AG09319 (cell line): ENCODE measurements at places on chromosomes 7 and 10.
A peak's percentile ranks its signal among the peaks of the same experiment; 100 is the strongest.

DNA sequence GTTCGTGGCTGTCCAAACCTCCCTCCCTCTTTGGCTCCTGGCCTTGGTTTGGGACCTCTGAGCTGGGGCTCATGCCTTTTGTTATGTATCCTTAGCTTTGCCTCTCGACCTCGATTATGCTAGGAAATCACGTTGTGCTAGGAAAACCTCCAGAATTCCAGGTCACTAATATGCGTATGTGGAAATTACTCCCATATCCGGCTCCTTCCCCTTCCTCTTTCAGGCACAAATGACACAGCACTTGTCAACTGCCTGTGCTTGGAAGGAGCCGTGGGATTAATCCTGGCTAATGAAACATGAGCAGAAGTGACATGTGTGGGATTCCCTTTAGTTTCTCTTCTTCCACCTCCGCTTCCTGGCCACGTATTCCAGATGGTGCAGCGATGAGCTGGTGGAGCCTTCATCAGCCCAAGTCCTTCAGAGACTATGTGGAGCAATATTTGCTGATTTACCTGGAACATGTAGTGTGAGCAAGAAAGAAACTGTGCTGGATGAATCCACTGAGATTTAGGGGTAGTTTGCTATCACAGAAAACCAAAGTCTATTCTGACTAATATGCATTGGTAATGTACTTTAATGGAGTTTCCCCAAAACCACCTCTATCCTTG lies 149.2 kb downstream of the REEP3 start:
- no peak for DNase-seq

DNA sequence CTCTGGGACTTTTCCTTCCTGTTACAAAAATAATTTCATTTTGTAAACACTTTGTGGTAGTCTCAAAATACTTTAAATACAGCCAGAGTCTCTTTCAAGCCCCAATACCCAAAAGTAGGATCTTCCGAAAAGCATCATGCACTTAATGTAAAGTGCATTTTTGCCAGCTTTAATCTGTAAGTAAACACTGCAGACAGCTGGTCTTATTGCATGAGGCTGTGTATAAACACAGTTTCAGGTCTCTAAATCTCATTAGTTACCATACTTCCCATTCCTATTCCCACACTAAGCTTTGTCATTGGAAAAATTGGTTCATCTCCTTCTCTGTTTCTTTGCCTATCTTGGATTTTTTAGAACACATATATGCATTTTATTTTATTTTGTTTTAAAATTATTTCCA lies 87.6 kb upstream of the GNAI1 start:
- no peak for DNase-seq

DNA sequence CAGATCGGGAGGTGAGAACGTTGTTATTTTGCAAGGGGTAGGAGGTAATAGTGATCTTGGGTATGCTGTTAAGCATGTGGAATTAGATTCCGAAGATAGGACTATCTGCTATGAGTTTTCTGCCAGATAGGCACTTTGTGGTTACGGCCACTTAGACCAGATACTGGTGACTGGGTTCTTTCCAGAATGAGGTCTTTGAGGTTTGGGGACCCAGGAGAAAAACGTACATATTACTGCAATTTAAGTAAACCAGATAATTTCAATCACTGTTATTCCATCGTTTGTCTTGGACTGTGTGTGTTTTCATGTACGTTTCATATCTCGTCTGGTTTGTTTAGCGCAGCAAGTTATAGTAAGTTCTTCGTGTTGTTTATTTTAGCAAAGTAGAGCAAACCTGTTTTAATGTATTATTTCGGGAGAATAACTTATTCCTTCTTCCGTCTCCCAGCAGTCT lies 312 bp downstream of the ARL4A start:
- no peak for DNase-seq

- DNase-seq = peak; percentile 83
Observed at GRCh38 chr7:46034056-46034768, 113.1 kb upstream of the IGFBP3 start.

- peak; percentile 93 for DNase-seq
Observed at GRCh38 chr7:37031571-37032257, 307.4 kb upstream of the AOAH start.

DNA sequence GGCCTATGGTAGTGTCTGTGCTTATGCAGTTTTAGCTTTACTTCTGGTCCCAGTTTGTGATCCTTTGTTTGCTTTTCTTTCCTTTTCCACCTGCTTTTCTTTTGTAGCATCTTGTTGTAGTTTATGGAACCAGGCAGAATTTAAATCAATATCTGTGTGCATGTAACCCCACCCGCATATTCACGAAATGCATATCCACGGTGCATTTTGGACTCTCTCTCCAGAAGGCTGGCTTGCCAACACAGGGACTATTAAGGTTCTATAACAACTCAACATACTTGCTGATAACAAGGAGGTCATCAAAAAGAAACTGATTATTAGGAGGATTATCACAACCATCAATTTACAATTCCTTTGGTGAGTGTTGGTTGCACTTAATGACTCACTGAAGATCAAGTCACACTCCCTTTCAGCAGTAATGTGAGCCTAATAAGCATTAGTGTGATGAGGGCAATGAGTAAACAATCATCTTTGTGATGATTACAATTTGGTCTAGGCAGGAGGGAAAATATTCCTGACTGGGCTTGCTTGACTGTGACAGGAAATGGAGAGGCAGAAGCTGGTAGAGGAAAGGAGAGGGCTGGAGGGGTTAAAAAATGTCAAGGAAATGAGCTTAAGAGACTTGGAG lies 378.6 kb downstream of the REEP3 start:
- no peak for DNase-seq

- DNase-seq = no peak
Observed at GRCh38 chr7:108307595-108307994, 148.6 kb downstream of the NRCAM start.

DNA sequence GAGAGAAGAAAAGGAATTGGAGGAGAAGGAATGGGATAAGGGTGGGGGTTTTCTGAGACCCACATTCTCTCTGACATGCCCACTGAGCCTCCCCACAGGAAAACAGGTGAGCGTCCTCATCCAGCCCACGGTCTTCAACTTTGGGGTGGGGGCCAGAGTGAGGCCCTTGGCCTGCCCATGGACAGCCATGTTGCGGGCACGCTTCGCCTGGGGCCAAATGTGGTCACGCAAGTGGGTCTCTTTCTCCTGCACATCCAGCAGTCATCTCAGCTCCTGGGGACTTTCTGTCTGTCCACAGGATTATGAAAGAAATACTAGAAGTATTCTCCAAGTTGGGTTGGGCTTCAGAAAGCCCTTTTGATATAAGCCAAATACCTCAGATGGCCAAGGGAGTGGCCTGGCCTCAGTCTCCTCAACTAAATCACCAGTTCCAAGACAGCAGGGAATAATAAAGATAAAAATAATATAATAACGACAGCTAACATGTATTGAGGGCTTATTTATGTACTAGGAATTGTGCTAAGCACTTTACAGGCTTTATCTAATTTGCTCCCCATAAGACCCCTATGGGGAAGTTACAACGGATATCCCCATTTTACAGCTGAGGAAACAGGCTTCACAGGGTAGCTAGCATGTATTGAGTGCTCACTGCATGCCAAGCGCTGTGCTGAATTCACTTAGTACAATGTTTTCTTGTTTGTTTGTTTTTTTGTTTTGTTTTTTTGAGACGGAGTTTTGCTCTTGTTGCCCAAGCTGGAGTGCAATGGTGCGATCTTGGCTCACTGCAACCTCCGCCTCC lies 57.2 kb upstream of the LBX1 start:
- no peak for DNase-seq

DNA sequence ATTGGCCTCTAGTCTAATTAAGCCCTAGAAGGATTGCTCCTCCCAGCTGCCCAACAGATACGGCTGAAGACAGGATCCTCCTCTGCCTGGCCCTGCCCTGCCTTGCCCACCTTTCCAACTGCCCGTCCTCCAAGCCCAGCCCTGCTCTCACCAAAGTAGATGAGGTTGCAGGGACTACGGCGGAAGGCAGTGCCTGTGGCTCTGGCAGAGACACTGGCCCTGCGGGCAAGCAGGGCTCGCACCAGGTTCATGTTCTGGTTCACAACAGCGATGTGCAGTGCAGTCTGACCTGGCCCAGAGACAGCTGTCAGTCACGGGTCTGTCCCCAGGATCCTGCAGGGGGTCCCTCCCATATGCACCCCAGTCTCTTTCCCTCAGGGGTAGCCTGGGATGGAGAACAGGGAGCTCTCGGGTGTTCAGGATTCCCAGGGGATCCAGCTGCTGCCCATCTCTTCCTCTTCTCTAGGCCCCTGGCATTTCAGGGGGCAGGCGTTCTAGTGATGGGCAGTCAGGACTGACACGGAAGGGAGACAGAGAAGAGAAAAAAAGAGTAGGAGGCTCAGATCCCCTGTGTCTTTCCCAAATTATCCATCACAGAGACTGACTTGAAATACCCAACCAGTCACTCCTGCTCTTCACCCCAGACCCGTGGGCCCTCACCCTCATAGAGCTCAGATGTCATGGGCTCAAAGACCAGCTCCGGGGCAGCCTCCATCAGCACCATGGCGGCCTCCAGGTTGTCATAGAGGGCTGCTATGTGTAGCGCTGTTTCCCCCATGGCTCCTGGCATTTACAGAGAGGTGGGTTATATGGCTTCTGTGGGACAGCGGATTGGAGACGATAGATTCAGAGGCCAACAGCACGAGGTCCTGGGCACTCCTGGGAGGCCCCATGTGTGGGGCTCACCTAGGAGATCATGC lies 8.3 kb downstream of the TRPV6 start:
- no peak for DNase-seq

DNA sequence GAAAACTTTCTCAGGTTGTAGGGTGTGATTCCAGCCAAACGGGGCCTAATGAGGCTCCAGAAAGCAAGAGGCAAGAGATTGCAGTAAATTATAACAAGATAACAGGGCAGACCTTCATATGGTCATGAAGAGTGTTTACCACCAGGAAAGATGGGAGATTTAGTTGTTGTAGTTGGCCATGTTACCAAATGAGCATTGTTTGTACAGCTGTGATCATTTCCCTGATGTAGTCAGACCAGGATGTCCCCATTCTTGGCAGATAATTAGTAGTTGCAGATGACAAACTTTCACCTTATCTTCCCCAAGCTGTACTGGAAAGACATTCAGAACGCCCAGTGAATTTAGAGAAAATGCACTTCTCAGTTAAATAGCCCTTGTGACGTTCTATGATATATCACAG lies 630.8 kb downstream of the ANKRD7 start:
- DNase-seq = no peak

DNA sequence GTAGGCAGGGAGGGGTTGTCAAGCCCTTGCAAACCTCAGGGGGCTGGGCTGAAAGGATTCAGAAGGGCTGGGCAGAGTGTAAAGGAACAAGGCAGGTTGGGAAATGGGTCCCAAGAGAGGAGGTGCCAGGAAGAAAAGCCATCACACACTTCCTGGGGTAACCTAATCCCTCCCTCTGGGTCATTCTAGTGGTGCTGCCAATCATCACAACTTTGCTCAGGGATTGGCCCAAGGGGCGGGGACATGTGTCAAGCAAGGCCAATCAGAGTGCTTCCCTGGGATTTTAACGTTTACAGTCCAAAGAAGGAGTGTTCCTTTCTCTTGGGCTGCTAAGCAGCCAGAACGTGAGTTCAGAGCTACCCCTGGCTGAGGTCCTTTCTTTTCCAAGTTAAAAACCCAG lies 57.1 kb upstream of the NPTX2 start:
- DNase-seq = no peak

DNA sequence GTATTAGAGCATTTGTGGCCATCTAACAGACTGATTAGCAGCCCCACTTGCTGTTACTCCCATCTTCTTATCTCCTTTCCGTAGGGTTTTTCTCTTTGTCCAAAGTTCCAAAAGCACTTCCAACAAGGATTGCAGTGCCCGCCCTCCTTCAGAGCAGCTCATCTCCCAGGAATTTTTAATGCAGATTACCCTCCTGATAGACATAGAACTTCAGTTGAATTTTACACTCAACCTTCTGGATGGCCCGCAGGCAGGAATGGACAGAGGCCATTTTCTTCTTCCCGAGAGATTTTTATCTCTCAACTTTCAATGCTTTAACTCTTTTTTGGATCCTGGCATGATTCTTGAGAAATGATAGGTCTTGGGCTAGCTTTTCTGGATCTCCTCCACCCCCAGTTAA lies 23.3 kb downstream of the PRKG1 start:
- no peak for DNase-seq

DNA sequence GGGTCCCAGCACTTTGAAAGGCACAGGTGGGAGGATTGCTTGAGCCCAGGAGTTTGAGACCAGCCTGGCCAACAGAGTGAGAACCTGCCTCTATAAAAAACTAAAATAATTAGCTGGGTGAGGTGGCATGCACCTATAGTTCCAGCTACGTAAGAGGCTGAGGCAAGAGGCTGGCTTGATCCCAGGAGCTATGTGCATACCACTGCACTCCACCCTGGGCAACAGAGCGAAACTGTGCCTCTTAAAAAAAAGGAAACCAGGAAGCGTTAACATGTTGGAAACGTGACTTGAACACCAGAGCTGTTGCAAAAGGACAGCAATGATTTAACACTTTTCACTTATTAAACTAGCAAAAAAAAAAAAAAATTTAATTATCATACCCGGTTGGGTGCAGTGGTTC lies 12.6 kb downstream of the BAZ1B start:
- no peak for DNase-seq
